Omental fat pad (tissue), 4 donors: ENCODE measurements at places on chromosomes 13 and 19. TPM values are rescaled to one million over a fixed set of nuclear protein-coding genes. Genes with fewer than 3 reads are reported as not detected.

- DNase-seq: no peak
These were observed 21.5 kb upstream of the GARRE1 start for GRCh38 chr19:34232566-34233481.

DNA sequence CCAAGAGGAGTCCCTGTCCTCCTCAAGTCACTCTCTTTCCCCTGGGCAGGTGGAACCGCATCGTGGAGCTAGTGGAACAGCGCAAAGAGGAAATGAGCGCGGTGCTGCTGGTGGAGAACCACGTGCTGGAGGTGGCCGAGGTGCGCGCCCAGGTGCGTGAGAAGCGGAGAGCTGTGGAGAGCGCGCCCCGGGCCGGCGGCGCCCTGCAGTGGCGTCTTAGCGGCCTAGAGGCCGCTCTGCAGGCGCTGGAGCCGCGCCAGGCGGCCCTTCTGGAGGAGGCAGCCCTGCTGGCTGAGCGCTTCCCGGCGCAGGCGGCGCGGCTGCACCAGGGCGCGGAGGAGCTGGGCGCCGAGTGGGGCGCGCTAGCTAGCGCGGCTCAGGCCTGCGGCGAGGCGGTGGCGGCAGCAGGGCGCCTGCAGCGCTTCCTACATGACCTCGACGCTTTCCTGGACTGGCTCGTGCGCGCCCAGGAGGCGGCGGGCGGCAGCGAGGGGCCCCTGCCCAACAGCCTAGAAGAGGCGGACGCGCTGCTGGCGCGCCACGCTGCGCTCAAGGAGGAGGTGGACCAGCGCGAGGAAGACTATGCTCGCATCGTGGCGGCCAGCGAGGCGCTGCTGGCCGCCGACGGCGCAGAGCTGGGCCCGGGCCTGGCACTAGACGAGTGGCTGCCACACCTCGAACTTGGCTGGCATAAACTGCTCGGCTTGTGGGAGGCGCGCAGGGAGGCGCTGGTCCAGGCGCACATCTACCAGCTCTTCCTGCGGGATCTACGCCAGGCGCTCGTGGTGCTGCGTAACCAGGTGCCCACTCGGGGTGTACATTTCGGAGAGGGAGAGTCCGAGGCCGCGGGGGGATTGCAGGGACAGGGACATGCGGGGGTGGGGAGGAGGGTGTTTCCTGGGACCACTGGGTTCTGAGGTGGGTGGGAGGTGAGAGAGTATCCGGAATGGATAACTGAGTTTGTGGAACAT is 52.8 kb downstream of the SPTBN4 start:
- no peak for DNase-seq

DNA sequence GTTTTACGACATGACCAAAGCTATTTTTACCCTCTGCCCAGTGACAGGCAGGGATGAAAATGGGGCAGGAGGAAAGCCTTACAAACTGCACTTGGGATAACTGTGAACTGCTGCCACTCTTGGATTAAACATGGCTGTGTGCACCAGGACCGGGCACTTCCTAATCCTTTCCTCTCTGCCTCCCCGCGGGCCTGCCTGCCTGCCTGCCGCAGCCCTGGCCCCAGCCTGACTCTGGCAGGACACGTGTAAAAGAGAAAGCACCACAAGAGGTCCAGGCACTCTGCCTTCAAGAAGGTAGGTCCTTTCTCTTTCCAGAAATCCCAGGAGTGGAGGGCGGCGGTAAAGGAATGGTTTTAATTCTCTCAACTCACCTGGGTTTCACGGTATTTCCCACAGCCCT is 4.8 kb downstream of the TSHZ3 start:
- DNase-seq: no peak

DNA sequence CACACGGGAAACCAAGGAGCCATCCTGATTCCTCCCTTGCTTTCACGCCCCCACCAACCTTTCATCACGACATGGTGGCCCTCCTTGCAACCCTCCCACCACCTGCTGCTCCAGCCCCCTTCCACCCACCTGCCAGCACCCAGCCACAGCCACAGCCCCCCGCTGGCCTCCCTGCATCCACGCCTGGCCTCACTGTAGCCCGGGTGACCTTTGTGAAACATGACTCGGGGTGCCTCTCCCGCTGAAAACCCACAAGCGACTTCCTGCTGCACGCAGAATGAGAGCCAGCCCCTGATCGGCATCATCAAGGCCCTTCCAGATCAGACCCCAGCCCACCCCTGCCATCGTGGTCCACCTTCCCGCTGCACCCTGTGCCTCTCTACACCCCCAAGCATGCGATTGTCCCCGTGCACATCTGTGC is 14.9 kb downstream of the POP4 start:
- DNase-seq: no peak

DNA sequence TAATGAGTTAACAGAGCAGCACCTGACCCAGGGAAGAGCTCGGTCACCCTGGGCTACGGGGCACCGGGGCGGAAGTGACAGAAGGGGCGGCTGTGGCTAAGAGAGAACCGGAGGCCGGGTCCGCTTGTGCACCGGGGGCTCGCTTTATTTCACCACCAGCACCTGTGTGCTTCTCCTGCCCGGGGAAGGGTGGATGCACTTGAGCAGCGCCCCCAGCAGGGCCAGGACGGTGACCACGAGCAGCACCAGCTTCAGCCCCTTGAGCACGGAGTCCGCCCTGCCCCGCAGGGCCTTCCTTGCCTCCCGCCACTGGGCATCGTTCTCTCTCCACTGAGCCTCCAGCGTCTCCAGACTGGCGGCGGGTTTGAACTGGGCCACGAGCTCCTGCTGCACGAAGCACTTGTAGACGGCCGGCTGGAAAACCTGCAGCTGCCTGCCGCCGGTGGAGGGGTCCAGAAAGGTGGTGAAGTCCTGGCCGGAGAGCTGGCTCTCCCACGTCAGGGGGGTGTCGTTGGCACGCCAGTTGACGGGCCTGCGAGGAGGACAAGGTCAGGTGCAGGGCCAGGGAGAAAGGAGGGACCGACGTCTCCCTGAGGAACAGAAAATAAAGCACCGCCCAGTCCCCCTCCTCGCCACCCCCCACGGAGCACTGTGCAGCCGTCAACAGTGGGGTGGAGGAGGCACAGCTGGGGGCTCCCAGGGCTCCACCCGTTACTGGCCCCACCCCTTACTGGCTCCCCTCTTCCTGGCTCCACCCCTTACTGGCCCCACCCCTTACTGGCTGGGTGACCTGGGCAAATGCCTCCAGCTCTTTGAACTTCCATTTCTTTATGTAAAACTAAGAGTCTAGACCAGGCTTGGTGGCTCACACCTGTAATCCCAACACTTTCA is 3.6 kb downstream of the FAM187B start:
- DNase-seq: no peak

DNA sequence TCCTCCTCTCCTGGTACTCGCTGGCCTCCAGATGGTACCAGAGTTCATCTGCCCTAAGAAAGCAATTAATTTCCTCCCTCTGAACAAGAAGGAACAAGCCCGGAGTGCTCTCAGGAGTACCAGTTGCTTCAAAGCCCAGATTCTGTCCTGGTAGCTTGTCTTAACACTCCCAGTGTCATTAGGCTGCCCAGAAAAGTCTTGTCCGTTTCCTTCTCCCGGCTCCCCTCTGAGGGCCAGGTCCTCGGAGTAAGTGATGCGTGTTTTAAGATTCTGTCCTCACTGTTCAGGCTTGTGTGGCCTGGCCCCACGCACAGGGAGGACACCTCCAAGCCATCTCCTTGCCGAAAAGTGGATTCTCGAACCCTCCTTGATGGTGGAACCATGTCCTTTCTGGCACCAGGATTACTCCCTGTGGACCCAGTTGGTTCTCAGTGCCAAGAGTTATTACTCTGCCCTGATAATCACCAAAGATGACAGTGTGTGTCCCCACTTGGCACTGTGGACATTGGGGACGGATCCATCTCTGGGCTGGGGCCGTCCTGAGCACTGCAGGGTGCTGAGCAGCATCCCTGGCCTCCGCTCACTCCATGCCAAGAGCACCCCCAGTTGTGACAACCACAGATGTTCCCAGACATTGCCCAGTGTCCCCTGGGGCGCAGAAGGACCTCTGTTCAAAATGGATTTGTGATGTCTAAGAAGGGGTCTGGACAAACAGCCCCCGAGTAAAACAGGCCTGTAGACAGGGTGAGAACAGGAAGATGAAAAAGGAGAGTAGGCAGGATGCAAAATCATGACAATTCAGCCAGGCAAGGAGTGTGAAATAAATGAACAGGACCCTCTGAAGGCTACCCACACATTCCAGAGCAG is 52.4 kb downstream of the RFX2 start:
- DNase-seq: peak; percentile 19

DNA sequence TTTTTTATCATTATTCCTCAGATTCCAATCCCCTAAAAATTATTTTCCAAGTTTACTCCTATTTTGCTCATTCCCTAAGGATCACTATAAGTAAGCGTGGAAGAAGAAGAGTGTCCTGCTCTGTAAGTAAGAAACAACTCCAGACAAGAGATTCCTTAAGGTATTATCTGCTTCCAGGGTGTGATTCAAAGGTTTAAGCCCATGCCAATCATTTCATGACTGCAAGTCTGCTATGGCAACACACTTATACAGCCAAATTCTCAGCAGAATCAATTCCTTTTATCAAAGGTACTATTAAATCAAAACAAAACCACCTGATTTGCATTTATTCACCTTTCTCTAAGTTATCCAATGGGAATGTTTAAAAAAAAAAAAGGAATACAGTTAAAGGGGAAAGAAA is 43.7 kb downstream of the FOXO1 start:
- no peak for DNase-seq

DNA sequence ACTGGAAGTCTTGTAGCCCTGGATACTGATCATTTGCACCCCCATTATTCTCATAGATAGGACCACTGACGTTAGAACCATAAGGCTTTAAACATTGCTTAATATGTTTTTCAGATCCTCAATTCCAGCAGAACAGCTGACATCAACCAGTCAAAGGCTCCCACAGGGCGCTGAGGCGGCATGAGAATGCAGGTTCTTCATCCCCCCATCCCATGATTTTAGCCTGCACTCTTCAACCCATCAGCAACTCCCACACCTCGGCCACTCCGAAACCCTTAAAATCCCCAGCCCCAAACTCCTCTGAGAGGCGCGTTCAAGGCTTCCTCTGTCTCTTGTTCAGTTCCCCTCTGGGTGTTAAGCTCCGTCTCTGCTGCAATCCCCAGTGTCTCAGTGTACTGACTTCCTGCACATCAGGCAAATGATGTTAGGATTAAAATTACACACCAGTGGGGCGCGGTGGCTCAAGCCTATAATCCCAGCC is 24.3 kb upstream of the LAMP1 start:
- no peak for DNase-seq

GRCh38 chr13:75481176-75482069 is 546 bp downstream of the TBC1D4 start:
- DNase-seq: no peak

- no peak for DNase-seq
These were observed 4.4 kb downstream of the TRIP10 start for GRCh38 chr19:6743714-6744380.

The LRFN3 gene
- total RNA-seq: 3.2 TPM

The HSD17B14 gene
- total RNA-seq: 11.0 TPM

The FGF21 gene
- not detected for total RNA-seq

The SWSAP1 gene
- total RNA-seq: 2.0 TPM

The CPAMD8 gene
- 4.7 TPM for total RNA-seq

The NAT14 gene
- 2.5 TPM for total RNA-seq
